ENCODE measurements at places on chromosomes 5 and 9.

DNA sequence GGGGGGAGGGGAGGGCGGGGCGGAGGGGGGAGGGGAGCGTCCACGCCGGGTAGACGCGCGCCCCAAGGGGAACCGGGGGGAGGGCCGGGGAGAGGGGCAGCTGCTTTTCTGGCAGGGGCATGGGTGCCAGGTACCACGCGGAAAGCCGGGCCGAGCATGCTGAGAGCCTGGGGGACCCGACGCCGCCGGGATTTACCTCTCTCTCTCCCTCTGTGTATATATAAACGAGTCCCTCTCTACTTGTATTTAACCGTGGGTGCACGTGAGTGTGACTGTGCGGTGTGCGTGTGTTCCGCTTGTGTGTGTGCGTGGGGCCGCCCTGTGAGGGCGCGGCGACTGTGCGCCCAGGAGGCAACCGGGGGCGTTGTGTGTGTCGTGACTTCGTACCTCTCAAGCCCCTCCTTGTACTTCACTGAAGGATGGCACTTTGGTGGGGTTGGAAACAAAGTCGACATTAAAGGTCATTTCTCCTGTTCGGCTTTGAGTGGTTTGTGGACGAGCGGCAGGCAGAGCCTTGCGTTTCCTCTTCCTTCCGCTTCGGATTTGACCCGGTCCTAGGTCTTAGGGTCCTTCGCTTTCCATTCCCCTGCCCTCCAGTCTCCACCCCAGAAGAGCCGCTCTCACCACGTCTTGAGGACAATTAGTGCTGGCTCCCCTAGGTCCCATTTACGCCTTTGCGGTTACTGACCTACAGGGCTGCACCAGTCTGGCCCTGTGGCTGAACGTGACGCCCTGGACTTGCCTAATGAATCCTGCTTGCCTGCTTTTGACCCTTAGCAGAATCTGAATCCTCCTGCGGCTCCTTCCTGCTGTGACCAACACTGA, 36.2 kb upstream of the TTC1 start:
- DNase-seq, result no peak

GRCh38 chr9:13860019-13860418, 453.9 kb downstream of the NFIB start:
- no peak for DNase-seq

DNA sequence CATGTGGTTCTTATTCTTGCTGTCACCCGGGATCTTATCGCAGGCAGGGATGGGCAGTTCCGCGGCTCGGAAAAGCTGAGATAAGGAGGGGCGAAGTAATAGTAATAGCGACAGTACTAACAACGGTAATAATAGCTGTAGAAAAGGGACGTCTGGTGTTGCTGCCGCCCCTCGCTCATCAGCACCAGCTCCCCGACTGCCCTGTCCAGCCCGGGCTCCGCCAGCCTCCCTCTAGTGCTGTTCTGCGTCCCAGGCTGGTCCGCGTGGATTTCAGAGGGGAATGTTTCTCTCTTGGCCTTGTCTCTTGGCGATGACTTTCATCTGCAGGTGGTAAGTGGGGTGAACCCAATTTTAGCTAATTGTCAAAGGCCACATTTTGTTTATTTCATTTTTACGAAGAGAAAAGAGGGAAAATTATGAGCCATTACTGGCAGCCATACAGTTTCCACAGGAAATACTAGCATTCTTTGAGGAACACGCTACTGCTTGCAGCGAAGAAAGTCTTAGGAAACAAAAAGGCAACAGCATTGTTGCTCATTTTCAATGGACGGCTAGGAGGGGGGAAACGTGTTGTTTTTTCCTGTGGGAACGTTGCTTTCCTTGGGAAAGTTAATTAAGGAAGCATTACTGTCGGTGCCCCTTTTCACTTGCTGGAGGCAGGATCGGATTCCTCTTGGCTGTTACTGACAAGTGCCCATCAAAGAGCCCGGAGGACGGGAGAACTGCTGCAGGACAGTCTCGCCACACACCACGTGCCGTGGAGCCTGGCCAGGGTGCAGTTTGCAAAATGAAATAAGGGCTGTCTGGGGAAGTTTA, 762 bp downstream of the SNCAIP start:
- DNase-seq, result no peak

GRCh38 chr5:120413686-120414085, 50.4 kb upstream of the PRR16 start:
- DNase-seq, result no peak

DNA sequence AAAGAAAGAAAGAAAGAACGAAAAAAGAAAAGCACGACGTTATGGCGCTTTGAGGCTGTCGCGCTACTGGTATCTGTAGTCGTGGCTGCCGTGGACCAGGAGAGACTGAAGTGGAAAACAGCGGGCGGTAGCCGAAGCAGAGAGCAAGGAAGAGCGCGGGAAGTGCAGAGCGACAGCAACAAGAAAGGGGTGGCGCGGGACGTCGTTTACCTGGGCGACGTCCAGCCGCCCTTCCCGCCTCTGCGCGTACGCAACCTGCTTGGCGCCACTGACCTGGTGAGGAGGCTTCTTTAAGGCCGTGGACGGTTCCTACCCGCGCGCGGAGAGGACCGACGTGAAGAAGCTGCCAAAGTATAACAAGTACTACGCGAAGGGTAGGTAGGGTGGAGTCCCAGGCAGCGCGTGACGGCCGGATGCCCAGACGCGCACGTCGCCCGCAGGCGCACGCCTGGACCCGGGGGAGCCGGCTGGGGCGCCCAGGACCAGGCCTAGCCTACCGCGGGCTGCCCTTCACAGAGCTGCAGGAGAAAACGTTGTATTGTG, 15.4 kb downstream of the CCL28 start:
- DNase-seq, result peak; percentile 77

DNA sequence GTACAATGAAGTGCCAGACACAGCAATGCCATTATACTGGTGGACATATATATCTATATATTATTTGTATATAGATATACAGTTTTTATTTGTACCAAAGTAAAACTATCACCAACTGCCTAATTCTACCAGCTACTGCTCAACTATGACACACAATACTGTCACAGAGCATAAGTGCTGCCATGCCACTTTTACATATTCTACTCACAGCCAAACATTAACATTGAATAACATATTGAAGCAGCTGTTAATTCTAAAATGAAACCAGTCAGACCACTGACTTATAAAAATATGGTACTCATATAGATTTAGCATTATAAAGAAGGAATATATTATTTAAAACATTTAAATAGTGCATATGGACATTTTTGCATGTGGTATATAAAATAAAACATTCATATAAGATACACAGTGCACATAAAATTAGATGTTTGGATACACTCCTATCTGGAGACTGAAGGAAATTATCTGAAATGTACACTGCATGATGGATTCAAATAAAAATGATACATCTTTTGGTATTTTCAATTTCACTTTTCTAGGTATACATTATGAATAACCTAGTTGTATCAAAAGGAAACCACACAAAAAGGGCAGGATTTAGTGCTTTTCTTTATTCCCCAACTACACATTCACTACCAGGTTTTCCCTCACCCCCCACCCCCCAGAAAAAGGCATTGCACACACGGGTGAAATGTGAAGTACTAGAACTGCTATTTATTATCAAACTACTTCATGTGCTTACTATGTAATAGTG, 48.9 kb downstream of the PKD2L2 start:
- DNase-seq, result no peak

- no peak for DNase-seq
Measured at GRCh38 chr9:133713150-133713959, 24.8 kb downstream of the SARDH start.

DNA sequence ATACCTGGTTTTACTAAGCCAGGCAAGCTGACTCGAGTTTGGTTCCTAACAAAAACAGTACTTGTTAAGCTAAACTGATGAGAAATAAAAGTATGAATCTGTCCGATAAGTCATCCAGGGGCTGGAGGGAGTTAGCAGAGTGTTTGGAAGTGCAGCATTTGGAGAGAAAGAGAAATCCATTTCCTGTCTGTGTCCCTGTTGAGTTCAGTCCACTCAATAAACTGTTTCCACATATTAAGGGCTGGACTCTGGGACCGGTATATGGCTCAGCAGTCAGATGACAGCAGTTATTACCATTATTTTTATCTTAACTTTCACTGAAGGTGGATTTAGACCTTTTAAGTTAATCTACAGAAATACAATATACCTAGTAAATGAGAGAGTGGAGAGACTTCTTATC, 130.6 kb upstream of the ADRA1B start:
- DNase-seq, result no peak

DNA sequence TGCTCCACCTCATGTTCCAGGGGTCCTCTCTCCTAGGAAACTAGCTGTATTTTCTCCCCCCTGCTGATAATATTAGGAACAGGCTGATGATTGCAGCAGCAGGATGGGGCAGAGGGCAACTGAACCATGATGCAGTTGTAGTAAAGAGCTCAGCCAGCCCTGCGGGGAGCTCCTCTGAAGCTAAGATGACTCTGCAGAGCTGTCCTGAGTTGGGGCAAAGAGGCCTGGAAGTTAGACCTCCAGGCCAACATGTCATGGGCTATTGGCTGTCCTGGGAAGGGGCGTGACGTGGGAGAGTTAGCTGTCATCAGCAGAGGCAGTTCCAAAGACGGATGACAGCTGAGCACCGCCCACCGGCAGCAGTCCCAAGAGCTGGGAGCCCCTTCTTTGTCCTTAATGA, 6.6 kb upstream of the FBP1 start:
- DNase-seq, result no peak

DNA sequence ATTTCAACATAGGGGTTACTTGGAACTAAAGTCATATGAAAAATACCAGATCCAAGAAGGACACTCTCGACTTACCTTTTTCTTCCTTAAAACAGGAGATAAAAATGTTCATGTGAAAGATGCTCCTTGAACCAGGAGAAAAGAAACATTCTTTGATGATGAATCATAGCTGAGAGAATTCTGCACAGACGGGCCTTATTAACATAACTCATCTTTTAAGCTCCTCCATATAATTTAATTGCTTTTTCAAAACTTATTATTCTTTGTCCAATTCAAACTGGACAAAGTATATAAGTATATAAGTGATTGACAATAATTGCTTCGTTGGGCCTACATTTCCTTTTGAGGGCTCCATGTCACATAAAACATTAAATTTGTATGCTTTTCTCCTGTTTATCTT, 945.2 kb upstream of the C9orf72 start:
- no peak for DNase-seq

DNA sequence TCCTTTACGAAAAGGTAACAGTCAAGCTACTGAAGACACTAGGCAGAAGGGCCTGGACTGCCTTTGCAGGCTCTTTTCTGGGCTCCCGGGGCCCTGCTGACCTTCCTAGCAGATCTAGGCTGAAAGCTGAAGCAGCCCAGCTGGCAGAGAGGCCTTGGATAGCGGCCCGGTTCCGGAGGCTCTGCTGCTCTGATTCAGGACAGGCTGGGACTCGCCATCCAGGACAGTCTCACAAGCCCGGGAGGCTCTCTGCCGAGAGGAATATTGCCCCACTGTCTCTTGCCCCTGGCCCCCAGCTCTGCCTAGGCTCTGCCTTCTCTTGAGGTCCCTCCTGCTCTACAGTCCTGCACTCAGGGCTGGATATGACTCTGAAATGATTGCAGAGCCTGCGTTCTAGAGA, 67.8 kb downstream of the PSD2 start:
- no peak for DNase-seq

DNA sequence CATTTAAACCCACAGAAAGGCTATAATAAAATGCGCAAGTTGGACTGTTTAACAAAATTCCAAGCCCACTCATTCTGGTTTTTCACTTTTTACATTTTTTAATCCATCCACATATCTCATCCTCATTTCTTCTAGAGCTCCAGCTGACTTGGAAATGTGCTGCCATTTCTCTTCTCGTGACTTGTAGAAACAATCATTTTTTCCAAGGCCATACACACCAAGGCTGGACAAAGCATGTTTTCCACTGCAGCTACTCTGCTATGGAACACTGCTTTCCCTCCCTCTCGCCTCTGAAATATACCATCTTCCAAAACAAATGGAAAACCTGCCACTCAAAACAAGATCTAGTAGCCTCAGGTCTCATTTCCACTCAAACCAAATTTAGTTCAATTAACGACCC, 141.1 kb downstream of the ESM1 start:
- DNase-seq, result no peak

- no peak for DNase-seq
Measured at GRCh38 chr5:148786456-148786855, 40.0 kb upstream of the ADRB2 start.

DNA sequence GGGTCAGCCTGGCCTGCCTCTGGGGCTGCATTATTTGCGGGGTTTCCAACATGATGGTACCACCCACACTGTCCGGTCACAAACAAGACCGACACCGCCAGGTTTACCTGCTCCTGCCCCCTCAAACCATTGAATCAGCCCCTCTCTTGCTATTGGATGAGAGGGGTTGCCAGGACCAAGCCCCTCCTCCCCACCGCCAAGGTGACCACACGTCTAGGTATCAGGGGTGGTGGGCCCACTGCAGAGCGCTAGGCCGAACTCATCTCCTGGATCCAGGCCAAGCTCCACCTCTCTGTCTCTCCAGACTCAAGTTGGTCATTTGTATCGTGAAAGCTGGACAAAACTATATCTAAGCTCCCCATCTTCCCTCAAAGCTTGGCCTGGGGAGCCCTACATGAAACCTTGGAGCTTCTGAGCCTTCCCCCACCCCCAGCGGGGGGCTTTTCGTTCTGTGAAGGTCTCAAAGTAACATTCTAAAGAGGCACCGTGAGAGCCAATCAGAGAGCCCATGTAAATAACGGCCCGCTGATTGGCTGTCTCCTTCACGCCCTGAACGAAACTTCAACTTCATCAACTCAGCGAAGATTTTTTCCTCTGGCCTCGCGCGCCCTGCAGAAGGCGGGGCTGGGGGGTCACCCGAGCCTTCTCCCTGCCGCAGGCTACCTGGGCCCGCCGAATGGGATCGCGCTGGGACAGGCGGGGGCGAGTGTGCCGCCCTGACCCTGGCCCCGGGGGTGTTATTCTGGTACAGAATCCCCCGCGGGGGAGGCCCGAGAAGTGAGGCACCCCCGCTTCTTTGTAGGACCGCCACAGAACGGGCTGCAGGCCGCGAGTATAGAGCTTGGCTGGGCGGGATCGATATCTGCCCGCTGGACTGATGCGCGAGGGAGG, 49.6 kb upstream of the PSD2 start:
- DNase-seq, result peak; percentile 66

- no peak for DNase-seq
Measured at GRCh38 chr5:14756478-14756877, 92.0 kb downstream of the OTULIN start.

GRCh38 chr9:1025131-1025530, 25.0 kb upstream of the DMRT2 start:
- no peak for DNase-seq

GRCh38 chr5:131104169-131104808, 60.8 kb downstream of the HINT1 start:
- no peak for DNase-seq

- DNase-seq, result no peak
Measured at GRCh38 chr9:98010445-98010844, 27.3 kb downstream of the ANP32B start.

DNA sequence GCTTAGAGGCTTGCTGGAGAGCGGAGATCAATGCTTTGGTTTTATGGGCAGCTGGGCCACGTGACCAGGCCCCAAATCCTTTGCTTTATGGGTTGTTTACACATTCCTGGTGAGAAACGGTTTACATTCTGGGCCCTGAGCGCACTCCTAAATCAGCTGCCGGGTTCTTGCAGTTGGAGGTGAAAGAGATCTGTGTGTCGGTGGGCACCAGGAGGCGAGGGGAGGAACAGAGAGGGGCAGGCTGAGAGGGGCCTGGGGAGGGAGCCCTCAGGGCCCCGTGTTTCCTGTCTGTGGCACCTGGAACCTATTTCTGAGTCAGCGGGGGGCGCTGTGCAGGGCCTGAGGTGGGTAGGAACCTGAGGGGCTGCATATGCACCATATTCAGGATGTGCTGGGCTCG, 63.5 kb upstream of the HAND1 start:
- DNase-seq, result peak; percentile 47
